ENCODE measurements at places on chromosomes 5 and 9.
A peak's percentile ranks its signal among the peaks of the same experiment; 100 is the strongest.

GRCh38 chr5:134506054-134507039, 19.1 kb upstream of the JADE2 start:
- DNase-seq = no peak

- DNase-seq = no peak
These were observed 147.8 kb downstream of the ARRDC3 start for GRCh38 chr5:91235271-91235694.

DNA sequence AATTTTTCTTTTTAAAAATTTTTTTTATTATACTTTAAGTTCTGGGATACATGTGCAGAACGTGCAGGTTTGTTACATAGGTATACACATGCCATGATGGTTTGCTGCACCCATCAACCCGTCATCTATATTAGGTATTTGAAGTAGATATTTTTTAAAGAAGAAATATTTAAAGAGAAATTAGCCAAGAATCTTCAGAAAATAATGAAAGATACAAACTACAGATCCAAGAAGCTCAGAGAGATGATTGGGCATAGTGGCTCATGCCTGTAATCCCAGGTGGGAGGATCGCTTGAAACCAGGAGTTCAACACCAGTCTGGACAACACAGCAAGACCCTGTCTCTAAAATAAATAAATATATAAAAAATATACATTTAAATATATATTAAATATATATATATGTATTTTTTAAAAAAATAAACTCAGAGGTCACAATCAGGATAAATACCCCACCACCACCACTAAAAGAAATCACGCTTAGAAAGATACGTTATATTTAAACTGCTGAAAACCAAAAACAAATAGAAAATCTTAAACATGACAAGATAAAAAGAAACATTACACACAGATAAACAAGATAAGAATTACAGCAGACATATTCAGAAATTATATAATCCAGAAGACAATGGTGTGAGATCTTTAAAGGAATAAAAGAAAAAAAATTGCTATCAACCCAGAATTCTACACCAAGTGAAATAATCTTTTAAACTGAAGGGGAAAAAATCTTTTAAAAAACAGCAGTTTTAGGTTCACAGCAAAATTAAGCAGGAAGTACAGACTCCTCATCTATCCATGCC, 57.5 kb downstream of the CSF2 start:
- DNase-seq = no peak

- DNase-seq = no peak
These were observed 85.2 kb upstream of the ALDH1A1 start for GRCh38 chr9:73038089-73038509.

DNA sequence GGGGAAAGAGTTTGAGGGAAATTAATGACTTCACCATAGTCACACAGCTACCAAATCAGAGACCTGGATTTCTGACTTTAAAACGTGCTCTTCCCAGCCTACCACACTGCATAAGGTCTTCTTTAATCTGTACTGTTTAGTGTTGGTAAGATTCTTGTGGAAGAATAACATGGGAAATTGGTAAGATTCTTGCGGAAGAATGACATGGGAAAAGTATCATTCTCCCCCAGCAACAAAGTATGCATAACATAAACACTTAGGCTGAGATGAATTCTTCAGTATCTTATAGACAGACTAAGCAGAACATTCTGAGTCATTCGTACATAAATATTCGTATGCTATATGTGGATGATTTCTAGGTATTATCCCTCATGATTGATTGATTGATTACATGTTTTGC, 170.4 kb downstream of the FOCAD start:
- no peak for DNase-seq

- no peak for DNase-seq
These were observed 290.3 kb upstream of the SGCD start for GRCh38 chr5:156036640-156037039.

- DNase-seq = no peak
These were observed 60.2 kb upstream of the SLC2A8 start for GRCh38 chr9:127336506-127337352.

GRCh38 chr9:131618785-131619184, 73.5 kb downstream of the PRRT1B start:
- DNase-seq = no peak

- DNase-seq = no peak
These were observed 368.1 kb downstream of the DTWD2 start for GRCh38 chr5:118620233-118620632.

DNA sequence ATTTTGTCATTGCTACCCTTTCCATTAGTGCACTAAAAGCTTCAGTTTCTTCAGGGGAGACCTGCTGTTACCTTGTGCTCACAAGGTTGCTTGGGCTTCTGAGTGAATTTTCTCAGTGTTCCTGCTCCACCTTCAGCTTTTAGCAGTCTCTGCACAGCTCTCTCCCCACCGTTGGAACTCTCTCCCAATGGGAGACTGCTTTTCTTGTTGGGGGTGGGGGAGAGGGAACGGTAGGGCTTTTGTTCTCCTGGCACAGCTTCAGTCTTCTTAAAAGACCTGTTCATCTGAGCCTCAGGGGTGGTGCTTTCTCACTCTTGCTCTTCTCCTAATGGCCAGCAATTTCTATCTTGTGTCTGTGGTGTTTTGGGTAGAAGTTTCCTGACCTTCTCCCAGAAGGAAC, 915.7 kb downstream of the EFNA5 start:
- no peak for DNase-seq

DNA sequence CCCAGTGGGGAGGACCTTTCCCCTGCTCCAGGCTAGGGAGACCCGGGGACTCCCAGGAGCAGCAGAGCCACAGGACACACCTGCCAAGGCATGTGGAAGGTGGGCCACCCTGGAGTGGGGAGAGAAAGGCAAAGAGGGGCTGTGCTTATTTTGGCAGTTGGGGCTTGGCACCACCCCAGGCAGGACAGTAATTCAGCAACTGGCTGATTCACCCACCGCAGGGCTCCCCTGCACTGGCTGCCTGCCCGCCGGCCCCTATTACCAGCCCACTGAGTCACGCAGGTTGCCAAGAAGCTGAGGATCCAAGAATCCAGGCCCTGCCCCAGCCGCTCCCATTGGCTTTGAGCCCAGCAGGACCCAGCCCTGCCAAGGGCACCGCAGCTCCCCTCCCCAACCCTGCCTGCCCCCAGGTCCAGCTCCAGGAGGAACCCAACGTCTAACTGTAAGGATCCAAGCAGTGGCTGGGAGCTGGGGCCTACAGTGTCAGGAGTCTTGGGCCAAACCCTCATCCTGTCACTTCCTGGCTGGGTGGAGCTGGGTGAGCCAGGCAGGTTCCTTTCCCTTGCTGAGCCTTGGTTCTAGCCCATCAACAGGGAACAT, 14.2 kb upstream of the RALGDS start:
- peak; percentile 31 for DNase-seq

GRCh38 chr5:42022383-42022972, 97.4 kb downstream of the FBXO4 start:
- no peak for DNase-seq

DNA sequence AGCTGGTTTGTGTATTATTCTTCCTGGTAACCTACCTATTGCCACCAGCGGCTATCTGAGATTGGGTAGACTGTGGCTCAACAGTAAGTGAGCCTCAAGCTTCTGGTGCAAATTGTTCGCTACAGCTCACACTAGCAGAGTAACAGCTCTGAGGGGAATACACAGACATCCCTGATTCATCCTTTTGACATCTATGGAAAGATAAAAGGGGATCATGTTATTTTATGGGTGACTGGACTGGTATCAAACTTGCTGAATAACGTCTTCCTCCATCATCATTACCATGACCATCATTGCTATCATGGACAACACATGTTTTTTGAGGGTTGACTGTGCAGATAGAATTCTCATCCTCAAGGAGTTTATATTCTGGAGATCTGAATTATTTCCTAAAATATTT, 129.6 kb downstream of the PIK3R1 start:
- DNase-seq = no peak

DNA sequence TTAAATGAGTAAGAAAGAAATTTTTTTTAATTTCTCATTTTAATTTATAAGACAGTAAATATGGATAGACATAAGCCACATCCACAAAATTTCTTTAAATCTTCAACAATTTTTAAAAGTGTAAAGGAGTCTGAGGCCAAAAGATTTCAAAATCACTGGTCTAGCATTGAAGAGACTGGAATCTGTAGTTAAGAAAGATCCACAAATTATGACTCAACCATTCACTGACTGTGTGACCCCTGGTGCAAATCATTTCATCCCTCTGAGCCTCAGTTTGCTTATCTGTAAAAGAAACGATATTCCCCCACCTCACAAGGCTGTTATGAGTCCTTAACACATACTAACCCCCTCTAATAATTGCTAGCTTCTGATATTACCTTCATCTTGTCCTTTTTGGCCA, 98.5 kb downstream of the EBF1 start:
- DNase-seq = no peak

- no peak for DNase-seq
These were observed 93.3 kb downstream of the MELK start for GRCh38 chr9:36665921-36666431.

- no peak for DNase-seq
These were observed 353.7 kb upstream of the ACTBL2 start for GRCh38 chr5:57836331-57836730.

DNA sequence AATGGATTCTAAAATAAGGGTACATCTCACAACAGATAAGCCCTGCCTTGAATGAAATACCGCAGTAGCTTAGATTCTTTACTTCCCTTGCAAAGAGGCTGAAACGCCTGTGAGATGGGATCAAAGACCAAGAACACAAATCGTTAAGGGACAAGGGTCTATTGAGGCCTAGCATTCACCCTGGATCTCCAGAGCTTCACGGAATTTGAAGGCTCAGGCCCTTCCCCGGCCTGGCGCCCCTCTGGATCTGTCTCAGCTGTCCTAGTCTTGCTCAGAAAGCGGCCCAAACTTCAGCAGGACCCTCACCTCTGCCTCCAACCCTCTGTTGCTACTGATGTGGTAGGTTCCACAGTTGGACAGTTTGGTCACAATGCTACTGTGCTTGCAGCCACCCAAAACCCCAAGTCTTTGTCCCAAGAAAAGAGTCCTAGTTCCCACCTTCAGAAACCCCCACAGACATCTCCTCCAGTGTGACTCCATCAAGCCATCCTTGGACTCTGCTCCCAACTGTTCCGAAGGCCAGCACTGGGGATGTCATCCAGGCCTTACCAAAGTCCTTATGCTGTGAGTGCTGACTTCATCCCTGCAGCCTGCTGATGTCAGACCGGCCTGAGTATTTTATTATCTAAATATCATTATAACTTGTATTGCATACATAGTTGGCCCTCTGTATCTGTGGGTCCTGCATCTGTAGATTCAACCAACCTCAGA, 9.4 kb downstream of the CORO2A start:
- DNase-seq = no peak

DNA sequence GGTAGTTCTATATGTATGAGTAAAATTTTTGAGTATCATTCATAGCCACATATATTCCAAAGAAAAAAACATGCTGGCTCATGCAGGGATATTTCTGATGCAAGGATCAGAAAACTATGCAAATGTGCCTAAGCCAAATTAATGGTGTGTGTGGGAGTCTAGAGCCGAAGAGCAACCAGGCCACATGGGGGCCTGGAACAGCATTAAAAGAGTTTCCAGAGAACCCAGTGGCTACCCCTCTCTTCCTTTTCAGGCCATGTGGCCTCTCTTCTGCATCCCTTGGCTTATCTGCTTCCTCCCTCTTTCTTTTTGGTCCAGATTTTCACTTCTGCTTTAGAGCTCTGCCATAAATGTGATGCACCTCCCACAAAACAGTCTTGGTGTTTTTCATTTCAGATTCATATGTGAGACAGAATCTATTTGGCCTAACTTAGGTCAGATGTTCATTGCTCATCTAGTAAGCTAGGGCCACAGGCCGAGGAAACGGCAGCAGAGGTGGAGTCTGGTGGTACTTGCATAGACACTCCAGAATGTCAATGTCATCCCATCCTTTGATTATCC, 300.0 kb downstream of the SH3GL2 start:
- DNase-seq = no peak

- no peak for DNase-seq
These were observed 265.2 kb downstream of the ADAMTSL1 start for GRCh38 chr9:18739127-18739526.

DNA sequence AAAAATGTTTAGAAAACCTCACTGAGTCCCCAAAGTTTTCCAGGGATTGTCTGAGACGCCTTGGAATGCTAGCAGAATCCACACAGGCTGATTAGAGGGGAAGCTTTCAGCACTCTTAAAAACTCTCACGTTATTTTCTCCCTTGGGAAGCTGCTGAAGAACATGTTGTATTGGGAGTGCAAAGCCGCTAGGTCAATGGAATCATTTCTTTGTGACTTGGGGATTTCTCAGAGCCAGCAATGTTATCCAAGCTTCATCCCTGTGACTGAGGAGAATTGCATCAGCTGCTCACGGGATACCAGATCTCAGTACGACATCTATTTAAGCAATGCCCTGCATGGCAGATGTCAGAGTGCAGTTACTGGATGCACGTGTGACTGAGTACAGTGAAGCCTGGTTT, 426.4 kb upstream of the MPDZ start:
- DNase-seq = no peak

DNA sequence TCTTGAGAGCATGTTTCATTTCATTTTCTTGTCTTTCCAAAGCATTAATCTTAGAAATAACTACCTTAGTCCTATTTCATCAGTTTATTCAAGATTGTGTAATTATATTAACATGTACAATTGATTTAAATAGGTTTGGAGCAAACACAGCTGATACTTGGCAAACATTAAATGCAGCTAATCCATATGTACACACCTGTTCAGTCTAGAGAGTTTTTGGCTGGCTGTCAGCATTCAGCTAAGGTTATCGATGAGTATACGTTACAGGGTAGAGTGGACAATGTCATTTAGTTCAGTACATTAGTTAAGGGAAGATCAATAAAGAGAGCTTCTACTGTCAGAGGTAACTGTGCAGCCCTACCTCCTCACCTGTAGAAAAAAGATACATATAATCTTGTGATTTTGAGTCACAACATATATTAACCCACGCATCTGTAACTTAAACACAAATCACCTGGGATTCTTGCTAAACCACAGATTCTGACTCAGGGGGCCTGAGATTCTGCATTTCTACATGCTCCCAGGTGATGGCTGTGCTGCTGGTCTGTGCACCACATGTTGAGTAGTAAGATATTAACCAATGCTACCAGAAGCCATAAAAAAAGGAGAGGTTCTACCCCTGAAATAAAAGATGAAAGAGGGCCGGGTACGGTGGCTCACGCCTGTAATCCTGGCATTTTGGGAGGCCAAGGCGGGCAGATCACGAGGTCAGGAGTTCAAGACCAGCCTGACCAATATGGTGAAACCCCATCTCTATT, 34.1 kb upstream of the PCA3 start:
- DNase-seq = no peak

DNA sequence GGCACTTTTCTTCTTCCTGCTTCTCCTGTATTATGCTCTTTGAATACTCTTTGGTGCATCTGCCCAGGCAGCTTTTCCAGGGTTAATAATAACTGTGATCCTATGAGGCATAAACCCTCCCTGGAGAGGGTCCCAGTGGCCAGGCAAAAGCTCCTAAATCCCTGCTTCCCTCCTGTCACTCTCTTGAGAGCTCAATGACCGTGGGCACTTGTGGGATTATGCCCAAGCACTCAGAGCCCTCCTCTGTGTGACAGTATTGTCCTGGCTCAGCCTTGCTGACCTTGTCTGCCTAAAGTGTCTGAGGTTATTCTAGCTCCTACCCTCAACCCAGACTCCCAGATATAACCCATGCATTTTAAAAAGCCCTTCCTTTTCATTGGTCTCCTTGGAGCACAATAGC, 51.9 kb downstream of the GALNT10 start:
- DNase-seq = no peak
